NCI-H524 treated with DMSO at 0.1 percent for 48 hours (cell line): ENCODE measurements at places on chromosomes 2 and 18.
A peak's percentile ranks its signal among the peaks of the same experiment; 100 is the strongest.

DNA sequence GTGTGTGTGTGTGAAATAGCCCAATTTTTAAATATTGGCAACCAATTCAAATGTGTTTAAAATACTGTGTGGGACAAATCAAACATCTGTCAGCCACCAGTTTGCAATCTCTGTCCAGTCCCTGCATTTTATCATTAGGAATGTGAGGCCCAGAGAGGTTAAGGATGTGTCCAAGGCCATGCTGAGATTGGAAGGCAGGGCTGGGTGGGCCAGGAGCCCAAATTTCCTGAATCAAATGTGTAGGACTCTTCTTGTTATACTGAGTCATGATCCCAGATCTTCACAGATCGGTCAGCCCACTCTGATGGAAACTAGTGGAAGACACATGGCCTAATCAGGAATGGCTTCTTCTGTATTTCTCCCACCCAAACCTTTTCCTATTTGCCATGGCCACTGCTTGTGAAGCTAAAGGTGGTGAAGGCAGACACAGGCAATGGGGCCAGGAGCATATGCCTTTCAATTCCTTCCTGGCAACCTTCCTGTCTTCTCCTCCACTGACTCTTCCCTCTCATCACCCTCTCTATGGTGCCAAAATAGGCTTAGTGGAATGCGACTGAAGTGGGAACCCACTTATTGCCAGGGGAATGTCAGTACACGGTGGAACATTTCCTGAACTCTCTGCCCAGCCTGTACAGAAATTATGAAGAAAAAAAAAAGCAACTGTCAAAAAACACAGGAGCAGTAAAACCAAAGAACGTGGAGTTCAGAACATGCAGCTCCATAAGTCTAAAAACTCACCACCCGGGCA, 35.5 kb downstream of the ZEB2 start:
- DNase-seq = no peak

GRCh38 chr2:227766373-227766883, 20.7 kb downstream of the SCYGR8 start:
- no peak for DNase-seq

GRCh38 chr2:137444970-137445369, 519.3 kb upstream of the HNMT start:
- no peak for DNase-seq

GRCh38 chr2:54915101-54915500, 135.2 kb downstream of the RTN4 start:
- no peak for DNase-seq

GRCh38 chr2:140064243-140064642, 1284.1 kb upstream of the NXPH2 start:
- no peak for DNase-seq

DNA sequence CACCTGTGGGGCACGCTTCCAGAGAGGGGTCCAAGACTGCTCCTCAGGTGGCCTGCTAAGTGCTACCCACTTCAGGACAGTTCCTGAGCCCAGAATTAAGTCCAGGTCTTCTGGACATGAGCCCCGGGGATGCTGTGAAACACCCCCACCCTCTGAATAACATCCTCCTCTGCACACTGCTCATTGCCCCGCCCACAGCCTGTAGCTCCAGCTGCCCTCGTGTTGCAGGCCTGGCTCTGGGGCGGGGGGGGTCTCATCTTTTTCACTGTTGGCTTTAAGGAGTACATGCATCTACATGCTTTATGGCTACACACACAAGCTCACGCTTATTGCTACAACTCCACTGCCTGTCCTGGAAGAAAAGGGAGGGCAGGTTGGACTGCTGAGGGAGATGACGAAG, 92.8 kb downstream of the PTGR3 start:
- no peak for DNase-seq

DNA sequence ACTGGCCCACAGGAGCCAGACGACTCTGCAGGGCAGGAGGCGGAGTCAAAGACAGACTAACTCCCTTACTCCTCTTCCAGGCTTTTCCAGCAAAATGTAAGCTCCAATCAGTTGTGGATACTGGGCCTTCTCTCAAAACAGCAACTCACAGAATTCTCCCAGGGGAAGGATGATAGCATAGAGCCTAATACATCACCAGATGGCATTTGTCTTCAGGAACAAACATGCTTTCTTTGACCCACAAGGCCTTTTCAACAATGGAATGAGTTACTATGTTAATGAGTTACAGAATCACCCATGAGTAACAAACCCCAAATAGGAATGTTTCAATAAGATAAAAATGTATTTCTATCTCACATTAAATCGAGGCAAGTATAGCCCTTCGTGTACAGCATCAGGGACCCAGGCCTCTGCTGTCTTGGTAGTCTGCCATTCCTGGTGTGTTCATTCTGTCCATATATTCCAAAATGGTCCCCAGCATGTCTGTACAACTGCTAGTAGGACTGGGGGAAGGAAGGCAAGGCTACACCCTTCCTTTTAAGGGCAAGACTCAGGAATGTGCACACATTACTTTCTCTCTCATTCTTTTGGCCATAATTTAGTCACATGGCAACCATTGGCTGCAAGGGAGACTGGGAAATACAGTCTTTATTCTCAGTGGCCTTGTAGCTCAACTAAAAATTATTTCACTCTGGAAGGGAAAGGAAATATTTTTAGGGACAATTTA, 76.4 kb downstream of the BOD1L2 start:
- no peak for DNase-seq

GRCh38 chr2:157304811-157305722, 20.6 kb downstream of the ERMN start:
- no peak for DNase-seq

- DNase-seq = no peak
Measured at GRCh38 chr2:37098416-37099118, 14.2 kb downstream of the GPATCH11 start.

DNA sequence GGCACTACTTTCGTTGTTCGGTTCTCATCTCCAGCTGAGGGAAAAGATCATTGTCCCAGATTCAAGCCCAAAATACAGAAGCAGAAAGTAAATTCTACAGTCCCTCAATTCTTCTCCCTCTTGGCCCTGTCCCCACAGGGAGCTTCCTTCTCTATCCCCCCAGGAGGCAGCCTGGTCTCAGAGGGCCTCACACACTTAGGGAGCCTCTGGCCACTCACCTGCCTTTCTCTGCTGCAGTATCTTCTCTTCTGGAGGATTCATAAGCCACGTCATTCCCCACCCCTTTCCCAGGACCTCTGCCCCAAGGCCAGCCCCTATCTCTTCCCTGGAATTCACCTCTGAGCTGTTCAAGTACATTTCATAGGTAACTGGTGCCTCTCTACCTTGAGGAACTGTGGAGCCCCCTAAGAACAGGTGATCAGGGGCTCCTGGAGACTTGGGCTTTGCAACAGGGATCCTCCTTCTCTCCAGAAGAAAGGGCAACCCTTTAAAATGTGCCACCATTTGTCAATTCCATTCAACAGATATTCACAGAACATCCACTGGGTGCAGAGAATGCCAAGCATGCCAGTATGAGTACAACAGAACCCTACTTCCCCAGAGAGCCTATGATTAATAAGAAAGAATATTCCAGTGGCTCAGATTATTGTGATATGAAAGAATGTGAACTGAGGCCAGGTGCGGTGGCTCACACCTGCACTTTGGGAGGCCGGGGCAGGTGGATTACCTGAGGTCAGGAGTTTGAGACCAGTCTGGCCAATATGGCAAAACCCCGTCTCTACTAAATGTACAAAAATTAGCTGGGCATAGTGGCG, 72.9 kb downstream of the CIB4 start:
- no peak for DNase-seq

GRCh38 chr2:241780939-241781569, 4.4 kb downstream of the GAL3ST2 start:
- no peak for DNase-seq

GRCh38 chr2:240231838-240232244, 91.4 kb upstream of the OTOS start:
- DNase-seq = no peak

DNA sequence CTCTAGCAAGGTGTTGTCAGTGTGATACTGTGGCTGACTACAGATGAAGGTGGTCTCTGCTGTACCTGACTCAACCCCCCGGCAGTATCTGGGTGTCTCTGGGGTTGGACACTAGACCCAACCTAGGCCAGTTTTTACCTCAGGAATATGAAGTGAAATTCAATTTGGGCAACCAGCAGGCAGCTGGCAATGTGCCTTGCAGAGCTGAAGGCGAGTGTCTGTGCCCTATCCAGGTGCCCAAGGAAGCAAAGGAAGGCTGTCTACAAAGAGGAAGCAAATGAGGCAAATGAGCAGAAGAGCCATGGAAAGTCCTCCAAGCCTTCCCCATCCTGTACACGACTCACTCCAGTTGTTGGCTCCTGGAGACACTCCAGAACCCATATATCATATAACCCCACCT, 264.6 kb upstream of the AGAP1 start:
- DNase-seq = no peak

- no peak for DNase-seq
Measured at GRCh38 chr2:68475576-68475975, 8.2 kb downstream of the APLF start.

DNA sequence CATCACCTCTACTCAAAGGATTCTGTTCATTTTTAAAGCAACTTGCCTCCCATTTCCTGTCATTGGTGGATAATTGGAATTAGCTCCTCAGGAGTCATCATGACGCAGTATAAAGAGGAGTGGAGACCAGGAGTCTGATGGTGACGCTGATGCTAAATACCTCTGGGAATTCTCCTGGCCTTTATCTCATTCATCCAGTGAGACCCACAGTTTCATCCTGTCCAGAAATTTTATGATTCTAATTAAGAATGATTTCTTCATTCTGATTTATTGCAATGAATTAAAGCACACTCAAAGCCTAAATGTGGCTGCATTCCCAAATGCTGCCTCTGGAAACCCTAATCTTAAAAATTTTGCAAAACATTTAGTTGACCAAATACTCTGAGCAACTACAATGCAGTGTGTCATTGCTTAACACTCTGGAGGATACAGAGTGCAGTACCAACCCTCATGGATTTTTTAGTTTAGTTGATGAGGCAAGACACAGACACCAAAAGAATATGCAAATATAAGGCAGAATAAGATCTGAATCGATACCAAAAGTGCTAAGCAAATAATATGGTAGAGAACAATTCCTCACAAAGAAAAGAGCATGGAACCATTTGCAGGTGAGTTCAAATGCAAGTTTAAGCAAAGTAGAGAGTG, 236.2 kb downstream of the ETAA1 start:
- DNase-seq = no peak

DNA sequence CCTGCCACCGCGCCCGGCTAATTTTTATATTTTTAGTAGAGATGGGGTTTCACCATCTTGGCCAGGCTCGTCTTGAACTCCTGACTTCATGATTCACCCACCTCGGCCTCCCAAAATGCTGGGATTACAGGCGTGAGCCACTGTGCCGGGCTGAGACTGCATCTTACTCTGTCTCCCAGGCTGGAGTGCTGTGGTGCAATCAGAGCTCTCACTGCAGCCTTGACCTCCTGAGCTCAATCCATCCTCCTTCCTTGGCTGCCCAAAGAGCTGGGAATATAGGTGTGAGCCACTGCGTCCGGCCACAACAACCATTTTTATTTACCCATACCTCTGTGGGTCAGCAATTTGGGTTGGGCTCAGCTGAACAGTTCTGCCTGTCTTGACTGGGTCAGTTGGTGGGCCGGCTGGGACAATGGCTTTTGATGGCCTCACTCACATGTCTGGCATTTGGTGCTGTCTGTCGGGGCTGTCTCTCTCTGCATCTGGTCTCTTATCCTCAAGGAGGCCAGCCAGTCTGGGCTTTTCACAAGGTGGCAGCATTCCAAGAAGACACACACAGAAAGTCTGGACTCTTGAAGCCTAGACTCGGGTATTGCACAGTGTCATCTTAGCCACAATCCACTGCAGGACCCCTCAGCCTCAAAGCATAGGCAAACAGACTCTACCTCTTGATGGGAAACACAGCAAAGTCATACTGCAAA, 116.8 kb upstream of the GATA6 start:
- peak; percentile 8 for DNase-seq

GRCh38 chr2:42794271-42795046, 2.1 kb upstream of the HAAO start:
- no peak for DNase-seq

DNA sequence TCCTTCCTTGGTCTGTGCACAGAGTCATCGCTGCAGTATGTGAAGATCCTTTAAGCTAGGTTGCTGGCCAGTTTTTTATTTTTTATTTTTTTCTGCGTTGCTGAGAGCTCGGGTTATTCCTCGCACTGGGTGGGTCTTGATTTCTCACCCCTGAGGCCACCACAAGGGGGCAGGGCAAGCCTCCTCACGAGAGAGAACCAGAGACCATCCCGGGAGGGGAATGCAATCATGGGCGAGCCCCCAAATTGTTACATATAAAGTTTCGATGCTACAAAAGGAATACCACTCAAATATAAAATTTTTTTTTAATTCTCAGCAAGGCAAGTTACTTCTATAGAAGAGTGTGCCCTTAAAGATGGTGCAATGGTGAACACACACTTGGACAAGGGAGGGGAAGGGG, 24.9 kb downstream of the HTR2B start:
- no peak for DNase-seq

GRCh38 chr2:156907806-156908205, 349.7 kb upstream of the GALNT5 start:
- DNase-seq = no peak

- DNase-seq = no peak
Measured at GRCh38 chr18:3710712-3711301, 260.8 kb downstream of the TGIF1 start.

- no peak for DNase-seq
Measured at GRCh38 chr18:24740829-24741228, 280.4 kb downstream of the HRH4 start.

DNA sequence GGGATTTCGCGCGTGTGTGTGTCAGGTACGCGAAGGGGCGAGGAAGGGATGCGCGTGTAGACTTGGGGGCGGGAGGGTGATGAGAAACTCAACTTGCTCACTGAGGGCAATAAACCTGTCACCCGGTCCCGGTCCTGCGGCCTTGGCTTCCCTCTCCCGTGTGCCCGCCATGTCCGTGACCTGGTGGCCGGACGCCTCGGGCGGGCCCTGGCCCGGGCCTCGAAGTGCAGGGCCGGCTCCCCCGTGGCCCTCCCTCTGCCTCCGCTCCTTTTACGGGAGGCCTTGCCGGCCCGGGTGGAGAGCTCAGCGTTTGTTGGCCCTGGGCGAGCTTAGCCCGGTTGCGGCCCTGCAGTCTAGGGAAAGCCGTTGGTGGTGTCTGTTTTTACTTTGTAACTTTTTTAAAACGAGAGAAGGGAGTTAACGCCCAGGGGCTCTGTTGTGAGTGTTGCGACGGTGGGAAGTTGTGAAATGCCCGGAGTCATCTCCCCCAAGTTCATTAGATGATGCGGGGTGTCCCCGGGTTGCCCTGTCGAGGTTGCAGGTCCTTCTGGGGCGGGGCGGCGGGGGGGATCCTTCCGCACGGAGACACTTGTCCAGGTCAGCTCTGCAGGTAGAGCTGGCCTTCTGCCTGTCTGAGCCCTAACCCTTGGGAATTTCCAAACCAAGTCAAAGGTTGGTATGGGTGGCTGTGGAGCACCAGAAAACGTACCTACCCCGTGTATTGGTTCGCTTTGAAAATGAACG, 883 bp downstream of the SMCHD1 start:
- DNase-seq = no peak

DNA sequence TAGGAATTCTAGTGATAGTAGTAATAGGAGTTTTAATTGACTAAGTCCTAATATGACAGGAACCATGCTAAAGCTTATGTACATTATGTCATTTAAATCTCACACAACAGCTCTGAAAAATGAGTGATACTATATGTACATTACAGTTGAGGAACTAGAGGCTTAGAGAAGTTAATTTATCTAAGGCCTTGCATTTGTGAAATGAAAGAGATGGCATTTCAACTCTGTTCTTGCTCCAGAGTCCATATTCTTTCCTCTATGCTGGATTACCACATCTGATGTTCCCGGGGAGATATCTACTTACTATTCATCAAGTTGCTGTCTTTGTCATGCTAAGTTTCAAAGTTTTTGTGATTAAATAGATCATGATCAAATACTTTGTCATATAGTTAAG, 5.7 kb downstream of the AGPS start:
- DNase-seq = no peak
